ENCODE measurements at places on chromosomes 3 and 15.

DNA sequence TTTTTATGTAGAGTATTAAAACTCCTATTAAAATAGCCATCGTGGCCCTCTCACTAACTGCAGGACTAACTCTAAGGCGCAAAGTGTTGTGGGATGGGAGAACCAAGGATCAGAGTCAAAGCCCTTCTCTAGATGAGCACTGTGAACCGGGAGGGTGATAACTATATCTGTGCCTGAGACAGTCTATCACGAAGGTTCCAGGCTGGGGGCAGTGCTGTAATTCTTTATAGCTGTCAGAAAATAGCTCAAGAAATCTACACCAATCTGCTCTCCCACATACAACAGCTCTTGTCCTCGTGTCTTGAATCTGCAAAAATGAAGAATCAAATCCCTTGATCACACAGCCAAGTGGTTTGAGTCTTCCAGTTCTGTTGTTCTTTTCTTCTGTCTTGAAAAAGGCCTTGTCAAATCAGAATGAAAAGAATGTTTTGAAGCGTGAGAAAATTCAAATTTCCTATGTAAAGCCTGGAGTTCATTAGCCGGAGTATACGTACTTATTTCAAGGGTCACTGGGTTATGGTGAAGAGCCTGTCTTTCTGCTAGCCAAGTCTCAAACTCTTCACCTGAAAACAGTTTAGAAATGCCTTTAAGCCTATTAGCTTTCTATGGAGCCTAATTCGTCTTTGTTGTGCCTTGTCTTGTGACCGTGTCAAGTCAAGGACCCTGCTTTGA is 185.3 kb upstream of the NECTIN3 start:
- no peak for DNase-seq

- peak; percentile 21 for DNase-seq
Observed at GRCh38 chr3:44359146-44359751, 20.7 kb downstream of the TCAIM start.

DNA sequence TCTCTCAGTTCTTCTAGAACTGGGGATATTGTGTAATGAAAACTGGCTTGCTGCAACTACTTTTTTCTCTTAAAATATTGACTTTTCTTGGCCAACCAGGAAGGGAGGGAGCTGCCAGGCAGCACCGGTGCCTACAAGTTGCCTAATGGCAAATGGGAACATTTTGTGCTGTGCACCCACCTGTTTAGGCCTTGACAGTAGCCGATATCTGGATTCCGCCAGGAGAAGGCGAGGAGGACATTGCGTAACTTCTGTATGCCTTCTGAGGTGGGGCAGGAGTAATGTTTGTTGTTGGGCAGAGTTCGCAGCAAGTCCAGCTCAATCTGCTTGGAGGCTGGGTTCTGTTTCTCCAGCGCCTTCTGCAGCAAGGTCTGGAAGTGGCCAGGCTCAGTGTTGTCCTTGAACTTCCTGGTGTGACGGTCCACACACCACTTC is 64.9 kb downstream of the TBC1D2B start:
- peak; percentile 44 for DNase-seq

DNA sequence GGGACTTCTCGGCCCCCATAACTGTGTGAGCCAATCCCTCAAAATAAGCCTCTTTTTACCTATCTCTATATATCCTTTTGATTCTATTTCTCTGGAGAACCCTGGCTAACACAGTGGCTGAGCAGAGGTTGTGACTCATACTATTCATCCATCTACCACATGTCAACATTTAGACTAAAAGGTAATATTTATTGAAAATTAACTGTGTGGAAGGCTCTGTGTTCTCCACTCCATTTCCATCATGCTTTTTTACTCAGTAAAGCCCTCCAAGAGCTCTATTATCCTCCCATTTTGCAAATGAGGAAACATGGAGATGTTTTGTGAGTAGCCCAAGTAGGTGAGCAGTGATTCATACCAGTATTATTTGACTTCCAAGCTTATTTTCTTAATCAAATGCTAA is 217.9 kb upstream of the DCBLD2 start:
- DNase-seq = peak; percentile 23

DNA sequence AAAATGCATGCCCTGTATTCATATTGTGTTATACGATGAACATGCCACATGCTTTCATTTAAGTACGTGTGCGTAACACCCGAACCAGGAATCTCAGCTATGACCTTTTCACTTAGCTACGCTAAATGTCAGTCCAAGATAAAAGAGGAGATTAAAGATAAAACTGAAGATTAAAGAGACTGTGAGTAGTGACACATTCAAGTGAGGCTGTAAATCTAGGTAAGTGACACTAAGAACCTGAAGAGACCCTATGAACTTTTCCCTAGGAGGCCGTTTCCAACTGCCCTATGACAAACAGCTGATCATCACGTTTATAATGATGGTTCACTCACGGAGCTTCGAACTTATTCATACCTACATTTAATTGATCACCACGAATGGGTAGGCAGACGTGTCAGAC is 32.2 kb downstream of the TFRC start:
- DNase-seq = no peak

- DNase-seq = peak; percentile 0
Observed at GRCh38 chr3:164040991-164041390, 1037.3 kb downstream of the SI start.

- DNase-seq = no peak
Observed at GRCh38 chr3:45113625-45114050, 32.5 kb downstream of the CDCP1 start.

- DNase-seq = peak; percentile 80
Observed at GRCh38 chr15:36334059-36334458, 245.4 kb upstream of the CDIN1 start.

- DNase-seq = no peak
Observed at GRCh38 chr15:91258415-91258759, 158.3 kb downstream of the SV2B start.

GRCh38 chr3:157445857-157446256 is 9.2 kb downstream of the PTX3 start:
- DNase-seq = peak; percentile 84

DNA sequence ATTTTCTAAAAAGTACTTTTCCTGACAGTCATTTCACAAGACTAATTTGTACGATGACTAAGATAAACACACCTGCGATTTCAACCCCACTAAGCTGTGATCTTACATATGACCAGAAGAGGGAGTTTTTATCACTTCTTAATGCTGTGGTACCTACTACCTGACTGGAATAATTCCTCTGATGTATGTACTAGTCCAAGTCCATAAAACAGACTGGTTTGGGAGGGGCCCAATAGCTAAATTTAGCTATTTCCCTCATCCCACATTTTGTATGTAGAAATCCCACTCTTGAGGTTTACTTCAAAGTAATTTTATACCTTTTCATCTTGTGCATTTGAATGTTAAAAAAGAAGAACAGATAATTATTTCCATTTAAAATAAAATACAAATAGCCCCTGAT is 49.7 kb upstream of the SCAANT1 start:
- peak; percentile 75 for DNase-seq

DNA sequence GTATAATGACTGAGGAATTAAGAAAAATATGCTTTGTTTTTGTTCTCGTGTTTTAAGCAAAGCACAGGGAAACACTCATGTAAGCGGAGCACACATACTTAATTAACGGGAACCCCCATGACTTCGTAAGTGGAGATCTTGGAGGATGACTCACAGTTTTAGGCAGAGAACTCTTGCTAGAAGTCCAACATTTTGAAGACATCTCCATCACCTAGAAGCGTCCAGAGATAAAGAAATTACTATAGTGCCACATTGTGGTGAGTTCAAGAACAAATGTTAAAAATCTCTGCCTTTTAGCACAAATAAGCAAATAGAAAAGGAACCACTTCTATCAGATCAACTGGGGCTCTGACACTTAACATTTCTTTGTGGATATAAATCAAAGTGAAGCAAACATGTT is 194.1 kb upstream of the ARHGEF26 start:
- DNase-seq = peak; percentile 63

DNA sequence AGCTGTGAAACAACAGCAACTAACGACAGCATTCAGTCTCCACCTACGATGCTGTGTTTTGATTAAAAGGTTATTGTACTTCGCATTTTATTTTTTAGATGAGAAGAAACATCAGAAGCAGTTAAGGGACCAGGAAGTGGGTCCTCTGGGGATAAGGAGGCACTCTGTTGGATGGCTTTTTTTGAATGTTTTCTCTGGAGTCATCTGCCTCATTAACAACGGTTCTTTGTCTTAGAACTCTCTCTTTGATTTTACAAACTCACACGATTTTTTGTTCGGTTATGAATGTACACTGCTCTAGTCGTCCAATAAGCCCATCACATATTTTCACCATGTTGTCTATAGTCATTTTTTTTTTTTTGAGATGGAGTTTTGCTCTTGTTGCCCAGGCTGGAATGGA is 36.0 kb upstream of the ARPIN start:
- no peak for DNase-seq

DNA sequence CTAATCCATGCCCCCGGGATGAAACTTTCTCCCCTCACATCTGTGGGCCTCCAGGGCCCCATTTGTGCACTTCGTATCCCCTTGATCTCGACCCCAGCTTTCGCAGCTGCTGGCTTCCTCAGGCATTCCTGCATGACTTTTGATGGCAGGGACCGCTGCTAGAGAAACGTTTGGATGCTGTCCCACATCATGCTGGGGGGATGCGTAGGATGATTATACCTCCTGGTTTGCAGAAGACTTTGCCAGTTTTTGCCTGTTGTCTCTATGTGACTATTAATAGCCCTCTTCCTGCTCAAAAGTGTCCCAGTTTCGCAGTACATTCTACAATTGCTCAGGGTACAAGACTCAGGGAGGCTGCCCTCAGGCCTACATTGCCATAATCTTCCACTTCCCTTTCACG is 10.4 kb upstream of the KCNAB1 start:
- no peak for DNase-seq

DNA sequence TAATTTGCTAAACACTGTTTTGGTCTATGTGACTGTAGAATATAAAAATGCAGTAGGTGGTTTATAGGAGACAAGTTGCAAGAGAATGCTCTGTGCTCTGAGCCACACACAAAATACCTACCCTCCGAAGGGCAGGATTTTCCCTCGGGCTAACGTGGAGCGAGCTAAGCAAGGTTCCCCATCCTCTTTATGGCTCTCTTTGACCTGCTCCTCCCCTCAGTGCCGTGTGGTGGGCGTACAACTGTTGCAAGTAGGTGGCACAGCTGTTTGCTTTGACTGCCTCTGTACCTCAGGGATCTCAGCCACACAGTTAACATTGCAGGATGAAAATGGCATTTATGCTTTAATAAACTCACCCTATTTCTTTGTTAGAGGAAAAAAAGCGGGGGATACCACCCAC is 339.1 kb downstream of the SATB1 start:
- no peak for DNase-seq

DNA sequence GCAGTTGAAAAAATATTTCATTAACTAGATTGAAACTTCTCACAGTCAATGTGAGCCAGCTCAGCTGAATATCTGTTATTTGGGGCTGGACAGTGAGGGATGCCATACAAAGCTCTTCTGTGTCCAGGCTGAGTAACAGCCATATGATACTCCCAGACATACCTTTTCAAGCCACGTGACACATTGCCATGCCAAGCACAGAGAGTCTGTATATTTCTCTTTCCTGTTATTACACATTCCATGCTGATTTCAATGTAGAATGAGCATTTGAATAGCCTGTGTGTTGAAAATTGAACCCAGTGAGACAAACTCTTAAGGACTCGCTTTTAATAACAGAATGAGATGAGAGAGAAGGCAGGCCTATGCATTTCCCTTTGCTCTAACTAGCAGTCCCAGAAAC is 334.7 kb upstream of the RASGRP1 start:
- DNase-seq = peak; percentile 85

GRCh38 chr3:129424185-129424841 is 4.1 kb downstream of the EFCAB12 start:
- peak; percentile 73 for DNase-seq

GRCh38 chr3:128080323-128081080 is 28.3 kb downstream of the SEC61A1 start:
- DNase-seq = peak; percentile 95

DNA sequence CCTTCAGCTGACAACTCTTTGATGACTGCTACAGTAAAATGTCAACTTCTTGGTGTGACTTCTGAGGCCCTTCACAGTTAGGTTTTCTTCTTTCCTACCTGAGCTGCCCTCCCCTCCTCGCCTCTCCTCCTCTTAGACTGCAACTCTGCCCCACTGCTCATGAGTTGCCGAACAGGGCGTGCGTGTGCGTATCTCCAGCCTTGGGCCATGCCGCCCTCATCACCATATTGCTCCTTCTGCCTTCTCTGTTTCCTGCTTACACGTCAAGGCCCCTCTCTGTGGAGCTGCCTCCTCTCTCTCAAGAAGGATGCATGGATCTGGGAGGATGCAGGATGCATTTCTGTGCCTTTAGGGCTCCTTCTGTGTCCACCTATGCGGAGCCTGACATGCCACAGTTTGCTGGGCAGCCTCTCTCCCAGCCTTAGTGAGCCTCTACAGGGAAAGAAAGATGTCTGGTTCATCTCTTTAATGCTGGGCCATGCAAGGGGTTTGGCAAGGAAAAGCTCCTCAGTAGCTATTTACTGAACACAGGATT is 205.9 kb downstream of the RPLP1 start:
- no peak for DNase-seq
